RKO (cell line): ENCODE measurements at places on chromosomes 2 and 18.

DNA sequence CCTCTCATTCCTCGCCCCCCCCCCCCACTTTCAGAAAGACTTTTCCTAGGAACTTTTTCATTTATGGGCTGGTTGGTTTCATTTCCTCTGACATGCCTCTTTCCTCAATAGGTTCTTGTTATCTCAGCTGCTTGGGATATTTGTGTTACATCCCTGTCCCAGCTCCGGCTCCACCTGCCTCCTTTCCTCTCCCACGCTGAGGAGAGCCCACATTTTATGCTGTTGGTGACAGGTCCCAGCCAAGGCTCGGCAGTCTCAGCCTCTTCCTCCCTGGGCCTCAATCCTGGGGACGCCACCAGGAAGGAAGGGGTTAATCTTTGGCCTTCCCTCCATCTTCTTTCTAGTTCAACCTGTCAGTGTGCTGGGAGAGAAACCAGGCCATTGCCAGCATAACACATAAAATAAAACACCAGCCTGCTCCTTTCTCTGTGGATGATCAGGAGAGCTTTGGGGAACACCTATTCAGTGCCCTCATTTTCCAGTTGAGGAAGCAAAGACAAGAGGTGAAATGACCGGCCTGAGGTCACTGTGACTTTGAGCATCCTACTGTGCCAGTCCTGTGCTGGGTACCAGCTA, 216.9 kb upstream of the TNP1 start:
- no peak for DNase-seq

- peak; percentile 35 for DNase-seq
These were observed 533 bp downstream of the HPCAL1 start for GRCh38 chr2:10303181-10303693.

GRCh38 chr2:23545811-23546210, 160.8 kb downstream of the KLHL29 start:
- DNase-seq: no peak

DNA sequence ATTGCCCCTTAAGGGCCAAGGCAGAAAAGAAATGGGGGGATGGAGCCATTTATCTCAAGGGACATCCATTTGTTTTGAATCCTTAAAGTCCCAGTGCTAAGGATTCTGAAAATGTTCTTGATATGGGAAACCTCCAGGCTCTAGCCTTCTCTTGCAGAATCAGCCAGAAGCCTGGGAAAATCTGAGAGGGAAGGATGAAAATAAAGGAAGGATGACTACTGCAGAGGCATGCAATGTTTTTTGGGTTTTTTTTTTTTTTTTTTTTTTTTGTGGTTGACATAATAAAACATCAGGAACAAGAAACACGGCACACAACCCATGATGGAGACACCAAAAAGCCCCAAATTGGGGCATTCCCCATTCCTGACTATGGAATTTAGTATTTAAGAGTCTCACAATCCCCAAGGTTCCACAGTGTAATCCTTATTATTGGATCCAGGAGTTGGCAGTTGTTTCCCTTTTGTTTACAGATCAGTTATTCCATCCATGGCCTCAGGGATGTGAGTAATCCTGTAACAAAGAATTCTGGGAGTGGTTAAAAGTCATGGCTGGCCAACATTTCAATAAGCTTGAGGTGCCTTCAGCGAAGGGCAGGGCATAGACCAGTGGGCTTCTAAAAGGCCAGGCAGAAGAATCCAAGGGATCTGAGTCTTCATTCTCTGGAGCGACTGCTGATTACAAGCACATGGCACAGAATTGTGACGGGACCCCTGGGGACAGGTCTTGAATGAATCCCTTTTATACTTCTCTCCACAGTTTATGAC, 337.5 kb downstream of the GULP1 start:
- no peak for DNase-seq

DNA sequence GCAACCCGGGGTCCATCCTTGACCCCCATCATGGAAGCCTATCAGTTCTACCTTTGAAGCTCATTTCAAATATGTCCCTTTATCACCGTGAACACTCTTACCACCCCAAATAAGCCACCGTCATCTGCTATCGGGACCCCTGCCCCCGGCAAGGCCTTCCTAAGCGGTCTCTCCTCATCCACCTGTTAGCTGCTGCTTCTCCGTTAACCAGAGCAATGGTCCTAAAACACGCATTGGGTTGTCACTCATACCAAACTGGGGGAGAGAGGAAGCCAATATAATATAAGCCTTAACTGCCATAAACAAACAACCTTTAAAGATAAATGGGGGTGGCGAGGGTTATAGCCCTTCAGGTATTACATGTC, 680 bp downstream of the ASNSD1 start:
- DNase-seq: no peak

GRCh38 chr2:46943881-46944798, 28.5 kb upstream of the MCFD2 start:
- DNase-seq: no peak

GRCh38 chr2:186599186-186599778, 9.4 kb downstream of the ITGAV start:
- no peak for DNase-seq

GRCh38 chr2:38442643-38443541, 65.8 kb upstream of the ATL2 start:
- DNase-seq: no peak

DNA sequence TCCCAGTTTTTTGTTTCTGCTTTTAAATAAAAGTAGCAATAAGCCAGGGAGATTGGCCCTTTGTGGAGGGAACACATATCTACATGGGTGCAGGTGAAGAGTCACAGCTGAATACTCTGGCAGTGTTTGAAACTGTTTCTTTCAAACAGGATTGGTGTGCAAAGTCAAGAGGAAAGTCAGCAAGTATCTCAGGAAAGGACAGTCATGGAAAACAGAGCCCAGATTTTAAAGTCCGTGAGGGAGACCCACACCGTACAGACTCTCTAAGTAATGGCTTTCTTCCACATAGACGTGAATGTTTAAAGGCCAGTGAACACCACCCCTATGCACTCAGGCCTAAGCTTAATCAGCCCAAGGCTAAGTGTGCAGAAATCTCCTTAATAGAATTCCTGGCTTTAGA, 95.3 kb downstream of the GFPT1 start:
- no peak for DNase-seq

DNA sequence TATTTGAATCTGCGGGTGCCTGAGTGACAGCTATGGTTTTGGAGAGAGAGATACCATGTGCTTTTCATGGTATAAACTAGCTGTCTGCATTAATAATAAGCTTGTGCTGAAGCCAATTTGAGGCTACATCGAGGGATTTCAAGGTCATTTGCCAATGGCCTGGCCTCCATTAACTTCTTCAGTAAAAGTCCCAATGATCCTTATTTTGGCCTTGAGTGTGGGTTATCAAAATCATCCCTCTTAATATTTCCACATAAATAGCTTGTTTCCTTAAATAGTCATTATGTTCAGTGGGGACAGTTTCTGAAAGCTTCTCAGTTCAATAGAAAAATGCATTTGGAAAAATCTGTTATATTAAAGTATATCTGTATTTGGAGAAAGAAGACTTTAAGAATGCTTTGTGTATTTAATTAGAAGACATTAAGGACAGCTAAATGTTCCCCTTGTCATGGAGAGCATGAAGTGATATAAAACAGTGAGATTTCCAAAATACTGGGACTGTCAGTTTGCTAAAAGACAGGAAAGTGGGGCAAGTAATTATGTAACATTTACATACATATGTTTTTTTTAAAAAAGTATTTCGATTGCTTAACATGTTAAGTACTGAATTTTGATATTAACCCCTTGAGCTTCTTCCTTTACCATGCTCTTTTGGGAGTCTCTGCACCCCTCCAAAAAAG, 355.5 kb upstream of the ZEB2 start:
- no peak for DNase-seq

- DNase-seq: no peak
These were observed 13.4 kb downstream of the SPTBN1 start for GRCh38 chr2:54469484-54470053.

DNA sequence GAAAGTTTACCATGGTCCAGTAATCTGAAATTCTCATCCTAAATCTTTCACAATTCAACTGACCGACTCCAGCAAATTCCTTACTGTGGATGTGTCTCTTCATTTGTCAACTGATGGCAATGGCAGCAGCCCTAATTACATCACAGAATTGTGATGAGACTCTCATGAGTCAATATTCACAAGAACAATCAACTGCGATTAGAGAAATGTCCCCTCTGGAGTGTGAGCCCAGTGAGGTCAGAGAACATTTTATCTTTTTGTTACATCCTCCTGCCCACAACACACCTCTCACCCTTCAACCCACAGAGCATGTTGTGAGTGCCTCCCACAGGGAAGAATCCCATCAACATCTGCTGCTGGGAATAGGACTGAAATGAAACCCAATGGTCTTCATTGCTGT, 73.6 kb downstream of the CD226 start:
- peak; percentile 41 for DNase-seq

DNA sequence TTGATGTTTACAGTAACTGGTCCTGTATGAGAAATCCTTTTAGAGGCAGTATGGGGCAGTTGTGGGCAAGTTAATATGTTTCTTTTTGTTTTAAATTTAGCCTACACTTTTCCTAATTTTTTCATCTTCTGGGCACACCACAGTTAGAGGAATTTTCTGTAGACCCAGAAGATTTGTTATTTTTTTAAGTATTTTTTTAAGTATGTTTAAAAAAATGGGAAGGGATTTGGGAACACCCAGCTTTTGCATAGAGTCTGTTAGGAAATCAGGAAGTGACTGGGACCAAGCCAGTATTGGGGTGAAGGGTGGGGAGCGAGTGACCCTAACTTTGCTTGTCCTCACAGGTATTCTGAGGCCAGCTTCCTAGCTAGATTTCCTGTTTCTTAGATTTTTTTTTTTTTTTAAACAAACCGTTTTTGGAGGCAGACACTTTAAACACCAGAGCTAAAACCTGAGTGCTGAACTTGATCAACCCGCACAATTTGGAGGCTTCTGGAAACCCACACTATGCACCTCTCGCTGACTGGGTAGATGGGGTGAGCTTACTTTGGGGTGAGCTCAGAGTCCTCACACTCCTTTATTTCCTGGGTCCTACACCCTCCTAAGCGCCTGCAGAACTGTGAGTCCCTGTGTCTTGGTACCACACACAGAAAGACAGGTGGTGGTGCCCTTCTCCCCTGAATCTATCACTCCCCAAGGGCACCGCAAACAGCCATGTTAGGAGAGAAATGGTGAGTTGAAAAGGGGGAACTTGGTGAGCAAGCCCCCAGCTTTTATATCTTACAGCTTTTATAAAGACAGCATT, 5.2 kb downstream of the GATA6 start:
- DNase-seq: no peak

DNA sequence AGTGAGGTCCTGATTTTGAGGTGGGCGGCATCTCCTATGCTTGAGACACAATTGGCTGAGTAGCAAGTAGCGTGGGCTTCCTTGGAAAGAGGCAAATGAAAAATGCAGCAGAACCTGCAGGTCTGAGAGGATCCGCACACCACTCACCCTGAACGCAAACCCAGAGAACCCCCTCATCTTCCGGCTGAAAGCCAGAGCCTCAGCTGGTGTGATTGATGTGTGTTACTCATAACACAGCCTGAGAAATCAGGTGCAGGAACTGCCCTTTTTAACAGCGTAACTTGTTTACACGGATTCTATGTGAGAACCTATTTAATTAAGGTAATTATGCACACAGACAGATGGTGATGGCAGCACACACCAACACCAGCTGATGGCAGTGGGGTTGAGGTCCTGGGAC, 123.4 kb downstream of the MRO start:
- no peak for DNase-seq

DNA sequence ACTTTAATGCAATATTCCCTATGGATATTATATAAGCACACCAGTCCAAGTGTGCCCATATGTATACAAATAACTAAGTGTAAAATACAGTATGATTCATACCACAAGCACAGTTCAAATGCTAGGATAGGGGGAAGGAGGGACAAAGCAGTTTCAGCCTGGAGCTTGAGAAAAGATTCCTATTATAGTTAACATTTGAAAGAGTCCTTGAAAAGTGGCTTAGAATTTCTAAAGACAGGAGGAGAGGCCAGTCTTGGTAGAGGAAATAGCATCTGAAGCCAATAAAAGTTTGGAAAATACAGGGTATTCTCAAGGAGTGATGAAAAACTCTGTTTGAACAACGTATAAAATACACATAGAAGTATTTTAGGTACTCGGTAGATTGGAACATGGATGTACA, 173.4 kb upstream of the CWC22 start:
- DNase-seq: no peak

DNA sequence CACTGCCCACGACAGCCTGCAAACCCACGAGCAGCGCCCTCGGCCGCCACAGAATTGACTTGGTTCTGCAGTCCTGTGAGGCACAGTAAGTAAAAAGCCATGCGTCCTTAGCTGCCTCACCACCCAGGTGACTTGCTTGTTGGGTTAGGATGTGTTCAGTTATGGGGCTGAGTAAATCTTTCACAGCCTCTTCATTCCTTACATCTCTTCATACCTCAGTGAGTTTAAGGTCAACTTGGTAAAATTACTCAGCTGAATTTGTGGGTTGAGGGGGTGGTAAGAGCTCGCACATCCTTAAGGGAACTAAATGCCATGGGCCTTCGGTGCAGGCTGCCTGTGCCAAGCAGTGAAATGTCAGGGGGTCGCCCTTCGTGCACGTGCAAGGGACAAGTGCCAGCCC, 165.2 kb upstream of the ALKAL2 start:
- no peak for DNase-seq

DNA sequence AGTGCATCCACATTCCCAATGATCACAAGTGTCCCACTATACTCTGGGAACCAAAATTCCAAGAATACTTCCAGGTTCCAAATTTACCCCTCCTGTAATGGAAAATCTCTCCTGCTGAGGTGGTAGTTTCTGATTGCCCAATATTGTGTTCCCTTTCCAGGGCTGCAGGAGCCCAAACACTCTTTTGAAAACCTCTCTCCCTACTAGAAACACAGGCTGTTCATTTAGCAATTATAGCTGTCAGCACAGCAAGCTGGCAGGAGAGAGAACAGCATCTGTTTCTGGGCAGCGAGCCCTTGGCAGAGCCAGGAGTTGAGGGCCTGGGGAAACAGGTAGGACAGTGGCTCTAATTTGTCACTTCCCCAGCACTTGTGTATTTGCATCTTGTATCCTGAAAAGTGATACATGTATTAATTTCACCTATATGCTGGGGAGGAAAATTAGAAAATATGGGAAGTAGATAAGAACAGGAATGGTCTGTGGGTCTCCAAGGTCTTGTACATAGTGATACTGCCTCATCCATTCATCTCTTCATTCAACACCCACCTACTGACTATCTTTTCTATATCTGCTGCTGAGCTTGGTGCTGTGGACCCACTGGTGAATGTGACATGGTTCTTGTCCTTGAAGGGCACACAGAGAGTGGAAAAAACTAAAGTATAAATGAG, 16.9 kb upstream of the PAIP2B start:
- no peak for DNase-seq

- no peak for DNase-seq
These were observed 107.4 kb downstream of the CPO start for GRCh38 chr2:207046724-207047123.

GRCh38 chr2:197599285-197599965, 76.0 kb downstream of the RFTN2 start:
- DNase-seq: peak; percentile 70

DNA sequence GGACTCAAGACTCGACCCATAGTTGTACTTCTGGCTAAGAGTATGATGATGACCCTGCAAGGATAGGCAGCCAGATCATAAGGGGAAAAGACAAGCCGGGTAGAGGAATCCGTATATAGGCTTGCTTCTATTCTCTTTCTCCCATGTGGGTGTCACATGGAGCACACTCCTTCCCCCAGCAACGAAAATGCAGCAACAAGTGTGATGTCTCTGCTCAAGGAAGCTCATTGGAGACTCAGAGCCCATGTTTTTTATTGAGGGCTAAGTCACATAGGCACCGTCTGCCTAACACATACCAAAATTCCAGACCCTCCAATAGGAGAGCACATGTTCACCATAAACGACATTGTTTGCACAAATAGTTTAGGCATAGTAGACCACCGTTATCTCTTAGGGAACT, 6.3 kb downstream of the ZNF2 start:
- DNase-seq: no peak
